ENCODE measurements at places on chromosomes 2 and 18. TPM values are rescaled to one million over a fixed set of nuclear protein-coding genes. Genes with fewer than 3 reads are reported as not detected.

ABCG5 gene
- total RNA-seq: 0.09 TPM

LRRTM1 gene
- 0.21 TPM for total RNA-seq

CXCR2 gene
- 0.18 TPM for total RNA-seq

UGT1A5 gene
- 3.7 TPM for total RNA-seq

DNA sequence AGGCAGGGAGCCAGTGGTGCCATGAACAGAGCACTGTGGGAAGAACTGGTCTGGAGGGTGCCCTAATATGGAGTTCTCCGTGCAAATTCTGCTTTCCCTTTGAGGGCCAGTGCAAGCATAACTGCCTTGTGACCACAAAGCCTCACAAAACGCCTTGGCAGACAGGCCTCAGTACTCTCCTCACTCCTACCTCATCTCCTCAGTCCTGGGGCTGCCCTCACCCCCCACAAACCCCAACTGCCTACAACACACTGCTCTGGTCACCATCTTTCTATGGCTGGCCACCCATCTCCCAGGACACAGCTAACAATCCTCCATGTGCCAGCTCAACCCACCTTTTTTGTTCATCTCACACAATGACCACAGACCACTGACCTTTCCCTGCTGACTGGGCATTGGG, 8.9 kb downstream of the COX5B start:
- DNase-seq: no peak

DNA sequence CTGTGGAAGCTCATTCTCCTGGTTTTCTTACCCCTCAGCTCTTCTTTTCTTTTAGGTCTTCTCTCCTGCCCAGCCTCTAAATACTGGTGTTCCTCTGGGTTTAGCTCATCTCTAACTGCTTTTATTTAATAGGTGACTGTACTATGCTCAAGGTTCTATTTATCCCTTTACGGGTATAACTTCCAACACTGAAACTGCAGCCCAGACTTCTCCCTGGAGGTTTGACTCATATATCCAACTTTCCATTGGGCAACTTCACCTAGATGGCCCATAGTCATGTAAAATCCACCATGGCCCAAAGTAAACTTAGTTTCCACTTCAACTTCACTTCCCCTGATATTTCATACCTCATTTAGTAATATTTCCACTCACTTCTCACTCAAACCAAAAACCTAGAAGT, 273.1 kb downstream of the PLCL1 start:
- DNase-seq: no peak

GRCh38 chr2:231052494-231053451, 3.9 kb upstream of the PSMD1 start:
- peak; percentile 90 for DNase-seq

- DNase-seq: no peak
These were observed 136.2 kb downstream of the SLC8A1 start for GRCh38 chr2:40315683-40316082.

DNA sequence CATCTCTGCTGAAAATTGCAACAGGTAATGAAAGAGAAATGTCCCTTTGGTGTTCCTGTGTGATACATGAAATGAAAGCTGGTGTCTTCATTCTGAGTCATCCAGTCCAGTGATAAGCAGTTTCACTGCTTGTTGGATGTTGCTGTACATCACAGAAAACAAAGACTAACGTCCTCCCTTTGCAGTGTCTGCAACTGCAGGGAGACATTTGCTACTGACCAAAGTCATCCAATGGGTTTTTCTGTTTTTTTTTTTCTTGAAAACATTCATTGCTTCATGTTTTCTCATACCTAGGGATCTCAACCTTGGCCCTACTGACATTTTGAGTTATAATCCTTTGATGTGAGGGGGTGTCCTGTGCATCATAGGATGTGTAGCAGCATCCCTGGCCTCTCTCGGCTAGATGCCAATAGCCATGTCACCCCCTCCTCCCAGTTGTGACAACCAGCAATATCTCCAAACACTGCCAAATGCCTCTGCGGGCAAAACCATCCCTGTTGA, 63.6 kb upstream of the FZD5 start:
- no peak for DNase-seq
